ENCODE measurements at places on chromosomes 3 and 15.
A peak's percentile ranks its signal among the peaks of the same experiment; 100 is the strongest.

- DNase-seq: no peak
Observed at GRCh38 chr3:39870706-39871105, 61.3 kb downstream of the MYRIP start.

DNA sequence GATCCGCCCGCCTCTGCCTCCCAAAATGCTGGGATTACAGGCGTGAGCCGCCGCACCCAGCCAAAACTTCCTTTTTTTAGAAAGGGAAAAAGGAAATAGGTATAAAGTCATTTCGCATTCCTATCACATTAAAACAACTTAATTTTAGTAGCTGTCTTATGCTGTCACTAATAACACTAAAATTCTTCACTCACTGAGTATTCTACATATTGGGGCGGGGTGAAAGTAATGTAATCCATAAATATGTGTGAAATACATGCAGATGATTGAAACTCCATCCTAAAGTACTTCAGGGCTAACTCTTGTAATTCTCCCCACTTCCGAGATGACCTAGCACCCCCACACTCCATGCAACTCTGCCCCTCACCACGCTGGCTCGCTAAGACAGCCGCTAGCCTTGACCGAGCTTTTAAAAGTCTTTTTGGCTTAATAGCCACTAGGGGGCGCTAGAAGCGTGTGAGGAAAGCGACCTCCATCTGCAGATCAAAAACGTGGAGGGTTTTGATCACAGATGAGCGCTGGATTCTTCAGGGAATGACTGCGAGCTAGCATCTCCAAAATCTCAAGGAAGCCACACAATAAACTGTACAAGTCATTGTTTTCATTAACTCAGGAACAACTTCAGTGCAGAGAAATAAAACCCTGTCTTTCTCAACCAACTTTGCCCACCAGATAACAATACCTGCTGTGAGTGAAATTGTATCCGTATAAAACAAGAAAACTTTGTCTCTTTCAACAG, 129.3 kb upstream of the IGF1R start:
- DNase-seq: peak; percentile 84

DNA sequence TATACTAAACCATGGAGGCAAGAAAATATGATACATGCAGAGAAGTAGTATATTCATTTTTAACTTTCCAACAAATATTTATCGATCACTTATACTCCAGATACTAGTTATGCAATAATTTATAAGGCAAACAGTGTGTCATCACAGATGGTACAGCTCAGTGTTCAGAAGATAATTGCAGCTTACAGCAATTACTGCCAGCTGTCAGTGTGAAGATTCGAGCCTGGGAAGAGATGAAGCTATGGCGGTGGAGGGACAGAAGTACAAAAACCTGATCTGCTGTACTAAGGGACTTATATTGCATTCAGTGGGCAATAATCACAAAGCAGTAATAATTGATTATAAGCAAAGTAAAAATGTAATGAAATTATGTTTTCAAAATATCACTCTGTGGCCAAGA, 170.6 kb upstream of the EPHA3 start:
- DNase-seq: no peak

GRCh38 chr3:153624310-153625030, 462.4 kb downstream of the RAP2B start:
- no peak for DNase-seq

- DNase-seq: no peak
Observed at GRCh38 chr15:81060907-81061306, 60.2 kb downstream of the TLNRD1 start.

DNA sequence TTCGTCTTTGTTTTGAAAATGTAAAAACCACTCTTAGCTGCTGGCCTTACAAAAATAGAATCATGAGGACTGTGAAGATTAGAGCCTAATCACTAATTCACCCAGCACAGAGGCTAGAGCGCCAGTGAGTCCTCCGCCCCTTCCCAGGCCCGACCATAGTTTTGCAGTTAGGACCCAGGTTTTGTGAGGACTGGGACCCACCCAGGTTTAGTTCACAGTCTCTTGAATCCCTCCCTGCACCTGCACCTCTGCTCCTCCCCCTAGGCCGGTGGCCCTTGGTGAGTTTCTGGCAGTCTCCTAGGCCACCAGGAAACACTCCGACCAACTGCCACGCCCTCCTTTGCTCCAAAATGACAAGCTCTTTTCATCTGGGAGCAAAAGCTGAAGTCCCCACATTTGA, 136.0 kb upstream of the CCDC54 start:
- peak; percentile 71 for DNase-seq
